Left renal cortex interstitium (tissue), 4 donors: ENCODE measurements at places on chromosomes 7 and 10. TPM values are rescaled to one million over a fixed set of nuclear protein-coding genes. Genes with fewer than 3 reads are reported as not detected.

CPA2 gene
- 0.47 TPM for polyA plus RNA-seq

ZNF736 gene
- polyA plus RNA-seq = 27.6 TPM

LRRC18 gene
- 0.17 TPM for polyA plus RNA-seq

AFAP1L2 gene
- 43.0 TPM for polyA plus RNA-seq

ZNF775 gene
- 9.5 TPM for polyA plus RNA-seq

AS3MT gene
- 22.5 TPM for polyA plus RNA-seq

TFR2 gene
- 2.4 TPM for polyA plus RNA-seq

RBP3 gene
- 0.16 TPM for polyA plus RNA-seq

MCM10 gene
- 8.7 TPM for polyA plus RNA-seq

RELN gene
- 20.0 TPM for polyA plus RNA-seq

DCLRE1A gene
- 15.8 TPM for polyA plus RNA-seq

DYDC2 gene
- 1.5 TPM for polyA plus RNA-seq

NPTX2 gene
- polyA plus RNA-seq = 6.0 TPM

GPR22 gene
- polyA plus RNA-seq = 0.42 TPM

OR2AE1 gene
- 0.14 TPM for polyA plus RNA-seq

KIAA1217 gene
- 106 TPM for polyA plus RNA-seq

SEMA3A gene
- 11.6 TPM for polyA plus RNA-seq

UPK3B gene
- polyA plus RNA-seq = 2.5 TPM

CASTOR2 gene
- 5.6 TPM for polyA plus RNA-seq

C7orf57 gene
- 0.68 TPM for polyA plus RNA-seq

NODAL gene
- polyA plus RNA-seq = 0.61 TPM

NKX6-2 gene
- polyA plus RNA-seq = 10.3 TPM

MYOZ1 gene
- 4.7 TPM for polyA plus RNA-seq

OR2A7 gene
- 7.6 TPM for polyA plus RNA-seq

POM121C gene
- 54.5 TPM for polyA plus RNA-seq

ST8SIA6 gene
- polyA plus RNA-seq = 1.0 TPM

UBN2 gene
- polyA plus RNA-seq = 9.7 TPM

FKBP6 gene
- polyA plus RNA-seq = 0.78 TPM

RPA3 gene
- polyA plus RNA-seq = 56.2 TPM
